ENCODE measurements at places on chromosomes 3 and 15.

GRCh38 chr3:55330756-55331155 lies 156.3 kb downstream of the WNT5A start:
- DNase-seq, result peak; percentile 69

DNA sequence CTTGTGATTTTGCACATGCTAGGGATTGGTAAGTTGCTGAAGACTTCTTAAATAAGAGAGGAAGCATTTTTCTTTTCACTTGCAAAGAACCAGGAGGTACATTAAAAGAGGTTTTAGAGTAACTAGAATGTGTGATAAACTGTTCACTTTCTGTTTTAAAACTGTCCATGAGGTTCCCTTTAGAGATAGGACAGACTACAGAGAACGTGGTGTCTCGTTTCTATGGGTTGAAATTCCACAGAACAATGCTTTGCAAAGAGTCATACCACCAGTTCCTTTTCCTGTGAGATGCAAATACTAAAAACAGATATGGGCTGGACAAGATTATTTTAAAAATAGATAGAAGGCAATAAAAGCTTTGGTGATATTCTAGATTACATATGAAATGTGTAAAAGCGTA lies 372.8 kb downstream of the TIGIT start:
- no peak for DNase-seq

DNA sequence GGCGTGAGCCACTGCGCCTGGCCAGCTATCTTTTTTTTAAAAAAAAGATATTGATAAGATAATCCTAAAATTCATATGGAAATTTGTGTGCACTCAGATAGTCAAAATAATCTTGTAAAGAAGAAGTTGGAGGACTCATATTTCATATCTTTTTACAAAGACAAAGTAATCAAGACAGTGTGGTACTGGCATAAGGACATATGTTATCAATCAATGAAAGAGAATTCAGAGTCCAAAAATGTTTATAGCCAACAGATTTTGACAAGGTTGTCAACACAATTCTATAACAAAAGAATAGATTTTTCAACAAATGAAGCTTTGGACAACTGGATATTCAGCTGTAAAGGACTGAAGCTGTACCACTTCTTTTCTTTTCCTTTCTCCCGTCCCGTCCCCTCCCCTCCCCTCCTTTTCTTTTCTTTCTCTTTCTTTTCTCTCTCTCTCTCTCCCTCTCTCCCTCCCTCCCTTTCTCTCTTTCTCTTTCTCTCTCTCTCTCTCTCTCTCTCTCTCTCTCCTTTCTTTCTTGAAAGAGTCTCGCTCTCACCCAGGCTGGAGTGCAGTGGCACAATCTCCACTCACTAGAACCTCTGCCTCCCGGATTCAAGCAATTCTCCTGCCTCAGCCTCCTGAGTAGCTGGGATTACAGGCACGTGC lies 126.8 kb downstream of the GSK3B start:
- peak; percentile 6 for DNase-seq

GRCh38 chr3:13287833-13288232 lies 132.3 kb downstream of the NUP210 start:
- DNase-seq, result no peak

DNA sequence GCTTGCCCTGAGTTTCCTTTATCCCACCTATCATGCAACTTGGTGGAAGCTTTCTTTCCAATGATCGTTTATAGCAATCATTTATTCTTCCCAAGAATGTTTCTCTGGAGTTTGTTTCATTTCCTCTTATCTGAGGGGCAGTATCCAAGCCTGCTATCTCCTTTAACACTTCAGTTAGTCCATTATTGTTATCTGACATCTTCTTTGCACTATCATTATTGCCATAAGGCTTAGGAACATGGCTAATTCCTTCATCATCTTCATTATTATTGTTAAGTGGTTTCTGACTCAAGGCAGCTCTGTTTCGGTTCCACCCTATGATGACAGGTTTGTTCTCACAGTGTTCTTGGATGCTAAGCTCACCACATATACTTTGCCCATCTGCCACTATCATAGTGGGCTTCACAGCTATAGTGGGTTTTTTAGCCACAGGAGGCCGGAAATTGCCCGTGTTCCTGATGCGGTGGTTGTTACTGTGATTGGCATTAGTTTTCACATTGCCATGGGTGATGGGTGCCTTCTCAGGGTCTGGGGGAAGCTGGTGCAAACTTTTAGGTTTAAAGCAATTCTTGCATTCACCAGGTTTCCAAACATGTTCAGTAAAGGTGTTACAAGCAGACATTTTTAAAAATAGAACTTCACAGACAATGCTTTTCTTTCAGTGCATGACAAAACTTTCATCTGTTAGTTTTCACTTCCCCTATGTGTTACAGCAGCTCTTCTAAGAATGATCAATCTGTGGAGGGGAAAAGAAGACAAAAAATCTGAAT lies 110.6 kb upstream of the TSPAN3 start:
- DNase-seq, result no peak
